ENCODE measurements at places on chromosomes 2 and 18.

GRCh38 chr2:126975671-126976655 is 77.3 kb downstream of the TEX51 start:
- no peak for DNase-seq

DNA sequence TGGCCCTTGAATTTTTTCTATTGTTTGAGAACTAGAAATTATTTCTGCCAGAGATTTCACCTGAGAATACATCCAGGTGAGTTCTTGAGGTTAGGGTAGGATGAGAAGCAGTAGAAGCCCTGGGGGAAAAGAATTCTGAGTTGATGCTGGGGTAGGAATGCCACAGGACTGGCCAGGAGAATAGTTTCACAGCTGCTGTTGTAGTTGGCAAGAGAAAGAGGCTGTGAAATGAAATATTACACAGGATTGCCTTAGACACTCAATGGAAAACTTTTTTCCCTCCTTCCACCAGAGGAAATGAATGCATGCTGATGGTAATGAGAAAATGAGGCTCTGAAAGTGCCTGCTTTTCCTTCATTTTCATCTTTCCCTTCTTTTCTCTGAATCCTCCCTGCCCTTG is 54.6 kb downstream of the PRKCE start:
- DNase-seq: no peak

GRCh38 chr2:180255981-180256380 is 248.9 kb upstream of the CWC22 start:
- DNase-seq: no peak

DNA sequence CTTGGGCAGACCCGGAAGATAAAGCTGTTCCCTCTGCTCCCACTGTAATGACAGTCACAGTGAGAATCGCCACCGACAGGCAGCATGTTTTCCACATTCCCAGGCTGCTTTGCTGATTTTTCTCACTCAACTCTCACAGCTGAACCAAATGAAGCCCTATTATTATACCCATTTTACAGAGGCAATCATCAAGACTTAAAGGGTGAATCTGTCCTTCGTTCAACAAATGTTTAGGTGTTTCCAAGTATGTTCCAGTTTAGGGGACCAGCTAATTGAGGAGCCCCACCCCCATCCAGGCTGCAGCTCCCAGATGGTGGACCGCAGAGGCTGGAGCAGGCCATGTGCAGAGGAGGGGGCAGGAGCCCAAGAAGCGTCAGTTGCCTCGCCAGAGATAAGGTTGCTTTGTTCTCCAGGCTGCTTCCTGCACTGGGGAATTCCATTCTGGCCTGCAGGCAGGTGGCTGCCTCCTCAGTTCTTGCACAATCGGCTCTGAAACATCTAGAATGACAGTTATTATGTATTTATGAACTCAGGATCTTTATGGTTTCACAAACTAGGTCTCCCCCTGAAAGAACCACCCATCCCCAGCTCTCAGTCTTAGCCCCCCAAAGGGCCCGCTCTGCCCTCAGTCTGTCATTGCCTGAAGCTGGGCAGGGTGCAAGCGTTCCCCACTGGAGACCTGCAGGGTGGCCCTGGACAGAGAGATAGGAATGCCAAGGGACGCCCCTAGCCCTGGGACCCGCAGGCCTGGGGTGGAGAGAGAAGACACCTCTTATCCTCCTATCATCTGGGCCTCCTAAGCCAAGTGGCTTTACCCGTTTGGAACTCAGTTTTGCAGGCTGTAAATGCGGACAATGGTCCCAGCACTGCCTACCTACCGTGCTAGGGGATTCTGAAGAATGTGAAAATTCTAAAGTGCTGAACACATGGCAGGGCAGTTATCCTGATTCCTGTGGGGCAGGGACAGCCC is 49.1 kb upstream of the MYCN start:
- DNase-seq: no peak

Data from T follicular helper cell (primary cell).